ENCODE measurements at places on chromosomes 16 and 17.

- no peak overlapping the region for H3K27ac ChIP-seq
- H3K4me1 ChIP-seq = peaks cover 17% of the 10 kb centered on the region
- no peaks in the 10 kb centered on the region for H3K27me3 ChIP-seq
- no peaks in the 10 kb centered on the region for H3K36me3 ChIP-seq
- no peak overlapping the region for H3K4me3 ChIP-seq
These were observed 16.1 kb downstream of the KCNJ16 start for GRCh38 chr17:70091005-70091568.

DNA sequence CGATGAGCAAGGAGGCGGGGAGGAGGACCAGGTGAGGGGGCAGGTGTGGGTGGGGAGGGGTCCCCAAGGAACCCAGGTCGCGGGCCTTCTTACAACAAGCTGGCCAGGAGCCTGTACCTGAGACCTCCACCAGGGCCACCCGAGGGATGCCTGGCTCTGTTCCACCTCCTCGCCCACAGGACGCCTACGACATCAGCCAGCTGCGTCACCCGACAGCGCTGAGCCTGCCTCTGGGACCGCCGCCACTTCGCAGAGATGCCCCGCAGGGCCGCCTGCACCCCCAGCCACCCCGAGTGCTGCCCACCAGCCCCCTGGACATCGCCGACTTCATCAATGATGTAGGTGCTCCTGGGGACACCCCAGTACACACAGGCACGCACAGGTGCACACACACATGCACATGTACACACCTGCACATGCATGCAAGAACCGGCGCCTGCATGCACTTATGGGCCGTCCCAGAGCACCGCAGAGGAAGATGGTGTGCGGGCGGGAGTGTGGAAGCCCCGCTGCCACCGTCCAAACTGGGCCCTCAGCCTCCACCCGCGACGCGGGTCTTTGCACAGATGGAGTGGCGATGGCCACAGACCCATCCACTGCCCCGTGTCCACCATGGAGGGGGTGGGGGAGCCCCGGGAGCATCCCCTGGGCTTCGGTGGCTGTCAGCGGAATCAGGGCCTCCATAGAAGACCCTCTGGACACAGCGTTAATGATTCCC lies 6.6 kb downstream of the SLC22A31 start:
- no peaks in the 10 kb centered on the region for H3K36me3 ChIP-seq
- no peak overlapping the region for H3K27ac ChIP-seq
- H3K4me3 ChIP-seq = no peak overlapping the region

DNA sequence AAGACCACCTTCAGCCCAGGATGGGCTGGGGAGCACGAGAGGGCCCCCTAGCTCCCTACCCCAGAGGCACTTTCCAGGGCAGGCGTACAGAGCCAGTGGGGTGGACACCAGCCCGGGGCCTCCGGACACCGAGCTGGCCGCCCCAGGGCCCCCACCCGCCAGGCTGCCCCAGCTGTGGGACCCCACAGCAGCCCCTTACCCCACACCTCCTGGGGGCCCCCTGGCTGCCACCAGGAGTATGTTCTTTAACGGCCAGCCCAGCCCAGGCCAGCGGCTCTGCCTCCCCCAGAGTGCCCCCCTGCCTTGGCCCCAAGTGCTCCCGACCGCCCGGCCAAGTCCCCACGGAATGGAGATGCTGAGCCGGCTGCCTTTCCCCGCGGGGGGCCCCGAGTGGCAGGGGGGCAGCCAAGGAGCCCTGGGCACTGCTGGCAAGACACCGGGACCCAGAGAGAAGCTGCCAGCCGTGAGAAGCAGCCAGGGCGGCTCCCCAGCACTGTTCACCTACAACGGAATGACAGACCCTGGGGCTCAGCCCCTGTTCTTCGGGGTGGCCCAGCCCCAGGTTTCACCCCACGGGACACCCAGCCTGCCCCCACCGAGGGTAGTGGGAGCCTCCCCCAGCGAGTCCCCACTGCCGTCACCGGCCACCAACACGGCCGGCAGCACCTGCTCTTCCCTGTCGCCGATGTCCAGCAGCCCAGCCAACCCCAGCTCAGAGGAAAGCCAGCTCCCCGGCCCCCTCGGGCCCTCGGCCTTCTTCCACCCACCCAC lies 24.3 kb upstream of the ZFPM1 start:
- no peak for DNase-seq
- H3K36me3 ChIP-seq = no peaks in the 10 kb centered on the region
- H3K27ac ChIP-seq = no peak overlapping the region
- H3K4me3 ChIP-seq = no peak overlapping the region

- no peaks in the 10 kb centered on the region for H3K27me3 ChIP-seq
- H3K27ac ChIP-seq = no peak overlapping the region
- DNase-seq = no peak
- peaks cover 4% of the 10 kb centered on the region for H3K36me3 ChIP-seq
- H3K4me1 ChIP-seq = peaks cover 18% of the 10 kb centered on the region
These were observed 48.6 kb downstream of the PITPNC1 start for GRCh38 chr17:67425571-67426160.

- no peaks in the 10 kb centered on the region for H3K27me3 ChIP-seq
- DNase-seq = no peak
These were observed 302.9 kb downstream of the CPPED1 start for GRCh38 chr16:12500771-12501170.

GRCh38 chr16:69273009-69273408 lies 38.1 kb upstream of the VPS4A start:
- H3K27ac ChIP-seq = no peak overlapping the region
- peaks cover 19% of the 10 kb centered on the region for H3K36me3 ChIP-seq
- peaks cover 16% of the 10 kb centered on the region for H3K4me1 ChIP-seq
- no peaks in the 10 kb centered on the region for H3K27me3 ChIP-seq
- DNase-seq = no peak

DNA sequence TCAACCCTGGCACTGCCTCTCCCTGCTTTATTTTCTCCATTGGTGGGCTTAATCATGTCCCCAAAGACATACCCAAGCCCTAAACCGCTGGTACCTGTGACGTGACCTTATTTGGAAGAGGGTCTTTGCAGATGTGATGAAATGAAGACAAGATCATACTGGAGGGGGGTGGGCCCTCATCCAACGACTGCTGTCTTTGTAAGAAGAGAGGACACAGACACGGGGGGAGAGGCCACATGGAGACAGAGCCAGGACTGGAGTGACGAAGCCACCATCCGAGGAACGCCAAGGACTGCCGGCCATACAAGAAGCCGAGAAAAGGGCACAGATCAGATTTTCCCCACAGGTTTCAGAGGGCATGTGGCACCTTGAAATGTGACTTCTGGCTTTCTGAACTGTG lies 62.5 kb downstream of the C16orf95 start:
- DNase-seq = no peak
- no peaks in the 10 kb centered on the region for H3K36me3 ChIP-seq
- no peak overlapping the region for H3K4me3 ChIP-seq

DNA sequence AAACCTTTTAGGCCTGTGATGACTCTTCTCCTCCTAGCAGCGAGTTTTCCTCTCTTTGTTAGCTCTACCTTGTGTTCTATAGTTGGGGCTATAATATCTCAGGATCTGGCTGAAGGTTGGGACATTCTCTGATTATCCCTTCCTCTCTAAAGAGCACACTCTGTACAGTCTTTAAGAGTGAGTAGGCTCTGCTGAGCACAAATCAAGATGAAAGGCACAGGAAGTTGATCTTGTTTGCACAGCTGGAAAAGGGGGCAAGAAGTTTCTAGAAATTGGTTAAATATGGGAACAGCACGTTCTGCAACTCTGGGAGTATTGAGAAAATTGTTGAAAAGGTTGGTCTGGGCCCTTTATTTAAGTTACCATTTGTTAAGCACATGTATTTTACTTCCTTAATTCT lies 240.9 kb downstream of the CDH11 start:
- H3K4me3 ChIP-seq = no peak overlapping the region
- peaks cover 10% of the 10 kb centered on the region for H3K4me1 ChIP-seq
- H3K27ac ChIP-seq = no peak overlapping the region
- H3K27me3 ChIP-seq = no peaks in the 10 kb centered on the region
- DNase-seq = no peak
